ENCODE measurements at places on chromosomes 13 and 19.
A peak's percentile ranks its signal among the peaks of the same experiment; 100 is the strongest.

- DNase-seq: no peak
Observed at GRCh38 chr13:45909673-45910072, 58.1 kb upstream of the SIAH3 start.

DNA sequence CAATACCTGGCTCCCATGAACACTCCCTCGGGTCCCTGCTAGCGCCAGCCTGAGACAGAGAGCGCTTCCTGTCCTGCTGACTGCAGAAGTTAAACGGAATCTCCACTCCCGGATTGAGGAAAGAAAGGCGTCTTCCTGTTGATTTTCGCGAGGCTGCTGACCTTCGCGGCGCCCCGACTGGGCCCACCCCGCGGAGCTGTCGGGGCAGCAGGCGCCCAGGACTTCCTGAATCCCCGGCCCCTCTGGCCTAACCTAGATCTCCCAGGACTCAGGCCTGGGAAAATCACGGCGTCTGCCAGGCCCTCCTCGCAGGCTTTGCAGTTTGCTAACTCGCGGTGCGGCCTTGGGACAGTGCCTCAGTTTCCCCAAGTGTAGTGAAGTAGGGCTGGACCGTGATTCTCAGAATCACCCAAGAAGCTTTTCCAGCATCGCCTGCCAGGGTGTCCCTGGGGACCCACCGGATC, 108.8 kb downstream of the KCTD15 start:
- DNase-seq: no peak

DNA sequence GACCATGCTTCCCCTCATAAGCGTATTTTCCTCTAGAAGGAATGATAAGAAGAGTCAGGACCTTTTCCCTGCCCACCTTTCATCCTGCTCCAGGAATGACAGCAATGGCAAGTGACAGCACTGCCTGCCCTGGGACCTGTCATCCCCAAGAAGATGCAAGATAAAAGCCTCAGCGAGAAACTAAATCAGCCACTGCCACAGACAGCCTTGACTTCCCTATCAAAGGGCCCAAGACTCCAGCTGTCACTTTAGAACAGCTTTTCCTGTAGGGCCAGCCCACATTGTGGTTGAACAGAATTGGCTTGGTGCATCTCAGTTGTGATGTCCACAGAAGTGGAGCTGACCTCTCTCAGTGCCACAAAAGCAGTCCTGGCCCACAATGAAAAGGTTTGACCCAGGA, 1.1 kb downstream of the RAB8A start:
- DNase-seq: no peak

DNA sequence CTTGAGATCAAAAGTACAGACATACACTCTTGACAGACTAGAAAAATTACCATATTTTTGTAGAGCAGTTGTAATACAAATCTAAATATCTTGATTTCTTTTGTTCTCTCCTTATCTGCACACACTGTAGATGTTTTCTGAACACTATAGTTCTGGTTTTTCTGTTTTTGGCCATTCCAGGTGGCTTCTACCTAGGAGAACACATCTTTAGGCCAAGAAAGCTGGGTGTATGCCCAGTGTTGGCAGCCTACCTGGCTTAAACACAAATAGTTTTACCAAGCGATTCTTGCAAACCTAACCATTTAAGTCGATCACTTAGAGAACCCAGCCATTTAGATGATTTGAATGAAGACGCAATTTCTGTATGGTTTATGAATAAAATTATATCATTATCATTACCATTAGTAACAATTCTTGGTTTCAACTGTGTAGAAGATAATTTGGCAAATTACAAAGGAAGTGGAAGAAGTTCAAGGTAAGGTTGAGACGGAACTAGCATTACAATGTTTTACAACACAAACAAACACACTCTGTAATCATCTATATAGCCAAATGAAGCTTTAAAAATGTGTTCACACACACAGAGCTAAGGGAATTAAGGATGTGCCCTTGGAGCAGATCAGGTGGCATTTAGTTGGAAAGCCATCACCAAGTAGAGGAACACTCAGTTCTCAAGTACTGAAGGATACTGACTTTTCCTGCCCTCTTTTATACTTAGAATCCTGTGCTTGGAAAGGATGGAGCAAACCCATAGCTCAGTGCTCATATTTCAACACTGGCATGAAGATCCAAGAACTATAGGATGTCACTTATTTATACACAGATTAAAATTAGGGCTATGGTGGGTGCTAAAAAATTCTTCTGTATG, 36.2 kb downstream of the ERCC5 start:
- DNase-seq: no peak

- no peak for DNase-seq
Observed at GRCh38 chr13:101835920-101836319, 383.4 kb downstream of the ITGBL1 start.

GRCh38 chr13:91112201-91112923, 235.1 kb upstream of the MIR17HG start:
- DNase-seq: no peak

- peak; percentile 63 for DNase-seq
Observed at GRCh38 chr19:10553943-10554381, 10.3 kb downstream of the ATG4D start.

- DNase-seq: no peak
Observed at GRCh38 chr19:33396701-33397535, 23.4 kb downstream of the CEBPG start.

- DNase-seq: no peak
Observed at GRCh38 chr13:19984430-19985218, 26.1 kb downstream of the ZMYM2 start.

GRCh38 chr13:42064259-42064658, 15.8 kb downstream of the DGKH start:
- DNase-seq: no peak

- no peak for DNase-seq
Observed at GRCh38 chr13:70253834-70254233, 145.6 kb upstream of the KLHL1 start.

DNA sequence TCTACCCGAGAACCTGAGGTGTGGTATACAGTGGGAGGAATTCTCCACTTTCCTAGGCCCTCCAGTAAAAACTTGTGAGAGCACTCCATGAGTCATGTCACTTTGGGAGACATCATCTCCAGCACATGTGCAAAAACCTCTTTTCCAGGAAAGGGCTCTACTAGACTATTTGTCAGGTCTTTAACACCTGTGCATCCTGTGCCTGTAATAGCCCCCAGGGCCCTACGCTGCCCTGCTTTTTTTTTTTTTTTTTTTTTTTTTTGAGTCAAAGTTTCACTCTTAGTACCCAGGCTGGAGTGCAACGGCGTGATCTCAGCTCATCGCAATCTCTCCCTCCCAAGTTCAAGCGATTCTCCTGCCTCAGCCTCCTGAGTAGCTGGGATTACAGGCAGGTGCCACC, 1.7 kb upstream of the ERVV-1 start:
- no peak for DNase-seq

GRCh38 chr19:41995959-41996797, 2.1 kb upstream of the ATP1A3 start:
- no peak for DNase-seq

DNA sequence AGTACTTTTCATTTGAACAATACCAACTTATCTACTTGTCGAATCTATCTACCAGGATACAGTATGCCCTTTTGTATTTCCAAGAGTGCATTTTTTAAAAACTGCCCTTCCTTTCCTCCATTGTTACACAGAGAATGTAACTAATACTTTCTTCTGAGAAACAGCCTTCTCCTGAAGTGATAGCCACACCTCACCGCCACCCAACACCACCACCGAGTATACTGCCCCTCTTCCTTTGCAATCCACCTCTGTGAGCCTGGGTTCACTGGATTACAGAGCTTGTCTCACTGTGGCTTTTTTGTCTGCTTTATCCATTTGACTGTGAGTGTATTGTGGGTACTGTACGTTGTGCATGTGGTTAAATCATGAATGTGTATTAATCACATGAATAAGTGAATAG, 305.4 kb downstream of the KLF12 start:
- no peak for DNase-seq

DNA sequence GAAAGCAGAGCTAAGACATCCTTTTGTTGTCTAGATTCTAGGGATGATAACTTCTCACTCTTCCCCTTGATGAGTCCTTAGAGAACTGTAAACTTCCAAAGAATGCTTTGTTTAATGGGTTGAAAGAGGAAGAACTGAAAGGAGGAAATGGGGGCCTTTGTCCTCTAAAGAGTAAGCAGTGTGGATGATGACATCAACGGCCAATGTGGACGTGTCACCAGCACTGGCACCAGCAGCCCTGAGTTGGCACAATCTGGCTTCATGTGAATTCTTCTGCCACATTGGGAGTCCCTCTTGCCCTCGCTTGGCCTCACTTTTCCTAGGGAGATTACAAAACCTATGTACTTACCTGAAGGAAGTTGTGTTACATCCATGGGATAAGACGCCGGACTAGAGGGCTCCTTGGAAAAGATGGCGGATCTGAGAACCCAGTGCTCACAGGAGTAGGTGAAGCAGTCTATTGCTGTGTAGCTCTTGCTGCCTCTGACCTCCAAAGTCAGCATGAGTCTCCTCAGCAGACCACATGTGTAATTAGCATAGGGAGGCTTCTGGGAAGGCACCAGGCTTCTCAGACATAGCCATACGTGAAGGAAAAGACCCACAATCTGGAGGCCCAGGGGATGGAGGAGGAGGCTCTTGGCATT, 62.8 kb downstream of the RGCC start:
- no peak for DNase-seq

GRCh38 chr13:110528371-110528770, 33.2 kb downstream of the RAB20 start:
- no peak for DNase-seq

DNA sequence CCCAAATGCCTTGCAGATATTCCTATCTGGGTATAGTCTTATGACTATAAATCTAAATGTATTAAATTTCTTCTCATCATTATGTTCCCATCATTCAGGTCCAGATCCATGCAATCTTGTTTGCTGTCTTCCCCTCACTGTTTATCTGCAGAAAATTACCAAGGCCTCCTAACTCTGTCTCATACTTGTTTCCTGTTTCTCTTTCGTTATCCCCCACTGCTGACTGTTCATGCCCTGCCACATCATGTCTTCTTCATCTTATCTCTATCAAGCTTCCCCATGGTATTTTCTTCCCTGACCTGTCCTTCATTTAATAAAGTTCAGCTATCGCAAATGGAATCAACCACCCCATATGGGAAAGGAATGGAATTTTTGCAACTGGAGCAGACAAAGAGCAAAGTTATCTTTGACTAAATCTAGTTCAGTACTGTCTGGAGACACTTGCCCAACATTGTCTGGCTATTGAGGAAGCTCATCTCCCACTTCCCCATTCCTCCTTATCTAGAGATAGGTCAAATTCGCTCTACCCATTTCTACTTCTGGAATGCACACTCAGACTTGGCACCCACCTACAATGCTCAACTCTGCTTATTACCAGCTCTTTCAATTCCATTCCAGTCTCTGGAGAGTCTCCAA, 1358.1 kb downstream of the EFNB2 start:
- no peak for DNase-seq

DNA sequence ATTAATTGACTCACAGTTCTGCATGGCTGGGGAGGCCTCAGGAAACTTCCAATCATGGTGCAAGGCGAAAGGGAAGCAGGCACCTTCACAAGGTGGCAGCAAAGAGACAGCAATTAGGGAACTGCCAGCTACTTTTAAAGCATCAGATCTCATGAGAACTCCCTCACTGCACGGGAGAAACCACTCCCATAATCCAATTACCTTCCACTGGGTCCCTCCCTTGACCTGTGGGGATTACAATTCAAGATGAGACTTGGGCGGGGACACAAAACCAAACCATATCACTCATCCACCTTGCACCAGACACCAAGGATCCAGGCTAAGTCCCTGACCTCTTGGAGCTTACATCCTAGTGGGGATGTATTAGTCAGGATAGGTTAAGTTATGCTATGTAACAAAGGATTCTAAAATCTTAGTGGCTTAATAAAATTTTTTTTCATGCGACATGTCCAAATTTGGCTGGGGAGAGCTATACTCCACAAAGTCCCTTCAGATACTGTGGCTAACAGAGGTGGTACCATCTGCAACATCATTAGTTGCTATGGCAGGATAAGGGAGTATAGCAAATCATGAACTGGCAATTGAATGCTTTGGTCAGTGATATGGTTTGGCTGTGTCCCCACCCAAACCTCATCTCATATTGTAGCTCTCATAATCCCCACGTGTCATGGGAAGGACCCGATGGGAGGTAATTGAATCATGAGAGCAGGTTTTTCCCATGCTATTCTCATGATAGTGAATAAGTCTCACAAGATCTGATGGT, 8.3 kb upstream of the FAM187B start:
- peak; percentile 15 for DNase-seq

GRCh38 chr19:33156334-33156733, 24.4 kb downstream of the WDR88 start:
- no peak for DNase-seq

GRCh38 chr13:39959497-39960144, 304.2 kb downstream of the COG6 start:
- DNase-seq: no peak

DNA sequence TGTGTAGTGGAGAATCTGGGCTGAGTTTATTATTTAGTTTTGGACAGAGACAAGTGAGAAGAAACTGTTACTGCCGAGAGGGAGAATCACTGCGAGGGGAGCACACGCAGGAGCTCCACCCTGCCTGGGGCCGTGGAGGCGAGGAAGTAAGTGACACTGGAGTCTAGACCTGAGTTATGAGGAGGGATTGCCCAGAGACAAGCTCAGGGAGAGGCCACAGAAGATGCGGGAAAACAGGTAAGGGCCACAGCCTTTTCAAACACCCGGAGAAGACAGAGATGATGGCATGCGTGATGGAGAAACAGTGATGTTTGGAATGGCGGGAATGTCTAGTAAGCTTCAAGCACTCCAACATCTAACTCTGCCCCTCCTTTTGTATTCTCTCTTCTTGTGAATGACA, 84.1 kb downstream of the TNFSF11 start:
- DNase-seq: no peak

DNA sequence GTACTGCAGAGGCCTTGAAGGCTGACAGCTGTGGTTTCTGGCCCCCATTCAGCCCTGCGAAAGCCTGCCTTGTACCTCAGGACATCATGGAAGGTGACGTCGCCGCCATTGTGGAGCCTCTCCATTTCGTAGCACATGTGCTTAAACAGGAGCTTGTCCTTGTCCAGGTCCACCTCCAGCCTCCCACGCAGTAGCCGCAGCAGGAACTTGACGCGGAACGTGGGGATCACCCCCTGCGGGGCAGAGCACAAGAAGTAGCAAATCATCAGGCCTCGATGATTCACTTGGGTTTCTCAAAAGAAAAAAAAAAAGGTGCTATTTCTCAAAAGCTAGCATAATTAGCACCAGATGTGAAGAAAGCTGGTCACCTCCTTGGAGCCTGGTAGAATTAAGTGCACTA, 351.0 kb downstream of the NALCN start:
- DNase-seq: no peak

DNA sequence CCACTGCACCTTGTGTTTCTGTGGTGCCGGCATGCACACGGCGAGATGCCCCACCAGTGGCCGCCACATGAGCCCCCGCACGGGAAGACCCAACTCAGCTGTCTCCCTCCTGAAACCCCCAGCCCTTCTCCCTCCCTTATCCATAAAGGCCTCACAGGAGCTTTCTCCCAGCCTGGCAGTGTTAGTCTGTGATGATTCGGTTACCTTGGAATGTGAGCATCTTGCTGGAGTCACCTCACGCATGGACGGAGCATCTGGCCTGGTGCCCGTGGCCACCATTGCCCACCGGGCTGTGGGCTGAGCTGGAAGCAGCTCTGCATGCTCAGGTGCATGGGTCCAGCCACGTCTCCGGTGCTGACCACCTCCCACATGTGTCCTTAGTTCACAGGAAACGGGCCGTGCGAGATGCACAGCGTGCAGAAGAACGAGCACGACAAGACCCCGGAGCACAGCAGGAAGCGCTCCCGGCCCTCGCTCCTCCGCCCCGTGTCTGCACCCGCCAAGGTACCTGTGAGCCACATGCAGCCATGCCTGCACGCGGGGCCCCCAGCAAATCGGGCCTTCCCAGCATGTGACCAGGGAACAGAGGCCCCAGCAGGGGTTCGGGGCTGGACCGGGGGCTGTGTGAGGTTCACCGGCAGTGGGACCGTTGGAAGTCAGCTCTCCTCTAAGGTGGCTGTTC, 22.0 kb downstream of the SIN3B start:
- DNase-seq: no peak
